ENCODE measurements at places on chromosomes 11 and 22. TPM values are rescaled to one million over a fixed set of nuclear protein-coding genes. Genes with fewer than 3 reads are reported as not detected.

The OR2D2 gene
- total RNA-seq: not detected

The IGSF9B gene
- total RNA-seq: 5.4 TPM

The LRRN4CL gene
- 0.40 TPM for total RNA-seq

The OR8A1 gene
- total RNA-seq: not detected

- no peak for DNase-seq
Observed at GRCh38 chr11:95545116-95545875, 244.3 kb downstream of the FAM76B start.

- H3K4me3 ChIP-seq: peak overlapping the region; percentile 49
- H3K36me3 ChIP-seq: no peaks in the 10 kb centered on the region
- H3K27ac ChIP-seq: no peak overlapping the region
- peaks cover 45% of the 10 kb centered on the region for H3K27me3 ChIP-seq
Observed at GRCh38 chr11:122099374-122100036, 16.5 kb downstream of the BLID start.

DNA sequence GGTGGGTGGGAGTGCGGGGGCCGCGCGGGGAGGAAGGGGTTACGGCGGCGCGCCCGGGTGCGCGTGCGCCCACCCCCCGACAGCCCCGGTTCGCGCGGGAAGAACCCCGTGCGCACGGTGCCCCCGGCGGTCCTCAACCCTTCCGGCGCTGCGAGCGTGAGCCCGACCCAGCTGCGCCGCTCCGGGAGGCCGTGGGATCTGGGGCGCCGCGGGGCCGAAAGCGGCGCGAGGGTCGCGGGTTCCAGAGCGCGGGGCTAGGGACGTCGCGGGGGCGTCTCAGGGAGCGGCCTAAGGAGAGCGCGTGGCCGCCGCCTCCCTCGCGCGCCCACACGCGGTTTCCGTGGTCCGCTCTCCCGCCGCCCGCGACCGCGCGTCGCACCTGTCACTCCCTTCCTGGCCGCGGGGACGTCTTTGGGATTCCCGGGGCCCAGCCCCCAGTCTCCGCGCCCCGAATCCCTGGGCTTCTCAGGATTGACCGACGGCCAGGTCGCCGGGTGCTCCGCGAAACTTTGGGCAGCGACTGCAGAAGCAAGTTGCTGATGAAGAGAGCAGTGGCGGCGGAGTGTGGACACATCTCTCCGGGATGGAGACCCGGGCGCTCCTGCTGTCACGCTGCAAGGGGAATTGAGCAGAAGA is 582 bp downstream of the SREBF2 start:
- peak overlapping the region; percentile 83 for H3K4me3 ChIP-seq
- no peaks in the 10 kb centered on the region for H3K27me3 ChIP-seq
- peak; percentile 73 for DNase-seq
- H3K27ac ChIP-seq: peak overlapping the region; percentile 100
- H3K36me3 ChIP-seq: peaks cover 9% of the 10 kb centered on the region

- no peaks in the 10 kb centered on the region for H3K4me1 ChIP-seq
- no peaks in the 10 kb centered on the region for H3K27me3 ChIP-seq
- DNase-seq: no peak
- H3K4me3 ChIP-seq: no peak overlapping the region
- H3K36me3 ChIP-seq: no peaks in the 10 kb centered on the region
- no peak overlapping the region for H3K27ac ChIP-seq
Observed at GRCh38 chr11:59944720-59945119, 6.5 kb downstream of the OOSP1 start.

GRCh38 chr11:35662061-35662648 is 420 bp upstream of the TRIM44 start:
- peaks cover 6% of the 10 kb centered on the region for H3K4me1 ChIP-seq
- peaks cover 27% of the 10 kb centered on the region for H3K36me3 ChIP-seq
- DNase-seq: no peak
- H3K4me3 ChIP-seq: peak overlapping the region; percentile 49

- no peaks in the 10 kb centered on the region for H3K36me3 ChIP-seq
- DNase-seq: no peak
- H3K27ac ChIP-seq: no peak overlapping the region
- H3K4me1 ChIP-seq: no peaks in the 10 kb centered on the region
- H3K27me3 ChIP-seq: no peaks in the 10 kb centered on the region
- no peak overlapping the region for H3K4me3 ChIP-seq
Observed at GRCh38 chr22:20881231-20881630, 22.4 kb downstream of the SNAP29 start.

- DNase-seq: peak; percentile 80
- H3K27ac ChIP-seq: no peak overlapping the region
- H3K4me1 ChIP-seq: peaks cover 4% of the 10 kb centered on the region
- H3K36me3 ChIP-seq: no peaks in the 10 kb centered on the region
- no peaks in the 10 kb centered on the region for H3K27me3 ChIP-seq
Observed at GRCh38 chr11:133134314-133135173, 397.8 kb downstream of the OPCML start.

Measured in neural progenitor cell (in vitro differentiated cells).